Amniotic stem cell (primary cell): ENCODE measurements at places on chromosomes 1 and 21.

GRCh38 chr1:57729181-57729580, 305.3 kb upstream of the DAB1 start:
- DNase-seq: no peak

GRCh38 chr1:9573723-9574122, 15.0 kb upstream of the TMEM201 start:
- no peak for DNase-seq

DNA sequence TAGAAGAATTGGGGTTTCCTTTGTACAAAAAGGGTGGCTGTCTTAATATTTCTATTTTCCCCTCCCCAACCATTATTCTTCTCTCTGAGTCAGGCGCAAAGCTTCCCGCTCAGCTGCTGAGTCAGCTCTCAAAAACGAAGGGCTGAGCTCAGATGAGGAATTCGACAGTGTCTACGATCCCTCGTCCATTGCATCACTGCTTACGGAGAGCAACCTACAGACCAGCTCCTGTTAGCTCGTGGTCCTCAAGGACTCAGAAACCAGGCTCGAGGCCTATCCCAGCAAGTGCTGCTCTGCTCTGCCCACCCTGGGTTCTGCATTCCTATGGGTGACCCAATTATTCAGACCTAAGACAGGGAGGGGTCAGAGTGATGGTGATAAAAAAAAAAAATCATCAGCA, 3.0 kb upstream of the TUFT1 start:
- peak; percentile 73 for DNase-seq

- no peak for DNase-seq
These were observed 52.6 kb upstream of the TRAPPC10 start for GRCh38 chr21:43959231-43960116.

- DNase-seq: no peak
These were observed 710 bp downstream of the PPP2R5A start for GRCh38 chr1:212285685-212286555.

DNA sequence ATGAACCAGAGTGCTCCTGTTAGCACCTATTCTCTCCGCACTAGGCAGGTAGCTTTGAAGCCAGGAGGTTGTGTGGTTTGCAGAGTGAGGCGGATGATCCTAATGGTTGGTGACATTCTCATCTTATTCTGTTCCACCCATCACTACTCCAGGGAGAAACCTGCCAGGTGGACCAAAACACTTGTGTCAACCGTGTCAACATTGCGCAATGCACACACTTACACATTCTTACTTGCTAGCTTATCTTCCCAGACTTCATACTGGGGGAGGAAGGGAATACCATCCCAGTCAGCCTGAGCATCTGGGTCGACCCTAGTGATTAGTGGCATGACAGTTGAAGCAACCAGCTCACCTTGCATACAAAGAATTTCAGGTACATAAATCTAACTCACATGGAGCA, 236.9 kb downstream of the RPS6KC1 start:
- no peak for DNase-seq

- no peak for DNase-seq
These were observed 703 bp downstream of the PUM1 start for GRCh38 chr1:31064718-31065309.

DNA sequence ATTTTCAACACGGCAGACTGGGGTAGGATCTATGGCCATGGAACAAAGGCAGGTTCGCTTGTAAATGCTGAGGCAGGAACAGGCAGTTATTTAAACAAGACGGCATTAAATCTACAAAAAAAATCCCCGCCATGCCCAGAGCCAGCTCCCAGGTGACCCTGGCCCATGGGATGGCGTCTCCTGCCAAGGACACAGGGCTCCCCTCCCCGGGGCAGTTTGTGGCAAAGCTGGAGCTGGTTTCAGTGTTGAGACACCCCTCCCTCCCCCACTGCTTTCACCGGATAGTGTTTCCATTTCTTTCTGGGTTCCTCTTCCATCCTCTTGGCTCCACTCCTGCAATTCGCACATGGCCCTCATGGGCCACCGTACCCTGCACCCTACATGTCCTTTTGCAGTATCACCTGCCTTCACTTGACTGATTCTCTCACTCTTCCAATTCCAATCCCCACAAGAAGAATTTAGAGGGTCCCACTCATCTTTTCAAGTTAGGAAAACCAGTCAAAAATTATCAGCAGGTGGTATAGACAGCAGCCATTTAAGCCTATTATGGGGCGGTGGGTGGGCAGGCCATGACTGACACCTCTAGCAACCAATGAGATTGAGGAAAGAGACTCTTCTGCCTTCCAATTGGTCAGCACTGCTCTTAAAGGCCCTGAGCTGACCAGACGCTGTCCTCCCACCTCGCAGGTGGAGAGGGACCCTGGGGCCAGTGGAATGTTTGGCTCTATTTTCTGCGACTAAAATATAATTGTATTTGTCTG, 52.0 kb downstream of the OLIG1 start:
- no peak for DNase-seq

GRCh38 chr1:234475167-234475793, 3.7 kb downstream of the TARBP1 start:
- no peak for DNase-seq

DNA sequence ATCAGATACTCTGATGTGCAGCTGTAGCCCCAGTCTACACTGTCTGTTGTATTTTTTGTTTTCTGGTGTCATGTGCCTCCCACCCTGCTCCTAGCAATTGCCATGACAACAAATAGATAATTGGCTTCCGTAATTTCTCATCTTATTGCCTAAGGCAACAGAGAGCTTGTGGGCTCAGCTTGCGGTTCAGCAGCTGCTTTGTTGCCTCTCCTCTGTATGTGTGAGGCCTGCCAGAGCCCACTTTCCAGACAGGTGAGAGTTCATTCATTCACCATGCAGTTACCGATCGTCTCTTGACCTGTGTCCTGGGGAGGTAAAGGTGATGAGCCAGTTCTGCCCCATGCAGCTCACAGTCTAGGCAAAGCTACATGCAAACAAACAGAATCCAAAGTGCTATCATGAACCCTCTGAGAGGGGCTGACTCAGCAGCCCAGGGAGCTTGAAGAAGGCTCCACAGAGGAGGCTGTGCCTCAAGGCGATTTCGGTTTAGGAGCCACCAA, 11.9 kb downstream of the LGALS8 start:
- DNase-seq: no peak

GRCh38 chr1:190196020-190196419, 281.6 kb downstream of the BRINP3 start:
- DNase-seq: no peak

- DNase-seq: no peak
These were observed 674.3 kb downstream of the BRINP3 start for GRCh38 chr1:189803364-189803763.

GRCh38 chr1:167232801-167233200, 12.1 kb downstream of the POU2F1 start:
- DNase-seq: no peak

GRCh38 chr21:18384771-18385170, 18.8 kb downstream of the TMPRSS15 start:
- no peak for DNase-seq

- DNase-seq: no peak
These were observed 119.2 kb upstream of the RAB3GAP2 start for GRCh38 chr1:220391491-220391890.

- no peak for DNase-seq
These were observed 57.3 kb upstream of the PTGFRN start for GRCh38 chr1:116852367-116852766.
